ENCODE measurements at places on chromosomes 6 and 20. TPM values are rescaled to one million over a fixed set of nuclear protein-coding genes. Genes with fewer than 3 reads are reported as not detected.

The SRSF6 gene
- total RNA-seq: 116 TPM

The HCK gene
- 9.7 TPM for total RNA-seq

The TRMT6 gene
- 9.7 TPM for total RNA-seq

The ULBP1 gene
- total RNA-seq: not detected

The XKR7 gene
- 0.06 TPM for total RNA-seq

The ZNF341 gene
- total RNA-seq: 4.9 TPM

The TRAM2 gene
- total RNA-seq: 15.3 TPM

The BPIFB2 gene
- total RNA-seq: not detected

The FAXC gene
- total RNA-seq: 0.73 TPM

The SLC17A3 gene
- total RNA-seq: not detected

The STX11 gene
- 1.7 TPM for total RNA-seq

The CFAP206 gene
- total RNA-seq: 0.12 TPM

The MAP3K4 gene
- total RNA-seq: 40.7 TPM

The UBD gene
- total RNA-seq: 2.3 TPM

The TAF4 gene
- 22.1 TPM for total RNA-seq

The NHLRC1 gene
- 2.3 TPM for total RNA-seq

The SIRPD gene
- not detected for total RNA-seq

The PSMB9 gene
- total RNA-seq: 26.3 TPM

The GHRH gene
- not detected for total RNA-seq

The GJA1 gene
- 8.3 TPM for total RNA-seq

The KCNQ5 gene
- total RNA-seq: 0.47 TPM

The ANGPT4 gene
- total RNA-seq: not detected

The ACOT13 gene
- total RNA-seq: 51.1 TPM

The DYNLT2 gene
- total RNA-seq: 1.3 TPM

The IFNGR1 gene
- total RNA-seq: 77.2 TPM

The CLDN20 gene
- not detected for total RNA-seq

The RAET1G gene
- total RNA-seq: not detected

The NRSN2 gene
- total RNA-seq: 10.0 TPM

The COL9A3 gene
- total RNA-seq: 2.8 TPM

The SPATA25 gene
- total RNA-seq: 2.0 TPM

The MUCL3 gene
- total RNA-seq: not detected
